ENCODE measurements at places on chromosomes 12 and 14.

DNA sequence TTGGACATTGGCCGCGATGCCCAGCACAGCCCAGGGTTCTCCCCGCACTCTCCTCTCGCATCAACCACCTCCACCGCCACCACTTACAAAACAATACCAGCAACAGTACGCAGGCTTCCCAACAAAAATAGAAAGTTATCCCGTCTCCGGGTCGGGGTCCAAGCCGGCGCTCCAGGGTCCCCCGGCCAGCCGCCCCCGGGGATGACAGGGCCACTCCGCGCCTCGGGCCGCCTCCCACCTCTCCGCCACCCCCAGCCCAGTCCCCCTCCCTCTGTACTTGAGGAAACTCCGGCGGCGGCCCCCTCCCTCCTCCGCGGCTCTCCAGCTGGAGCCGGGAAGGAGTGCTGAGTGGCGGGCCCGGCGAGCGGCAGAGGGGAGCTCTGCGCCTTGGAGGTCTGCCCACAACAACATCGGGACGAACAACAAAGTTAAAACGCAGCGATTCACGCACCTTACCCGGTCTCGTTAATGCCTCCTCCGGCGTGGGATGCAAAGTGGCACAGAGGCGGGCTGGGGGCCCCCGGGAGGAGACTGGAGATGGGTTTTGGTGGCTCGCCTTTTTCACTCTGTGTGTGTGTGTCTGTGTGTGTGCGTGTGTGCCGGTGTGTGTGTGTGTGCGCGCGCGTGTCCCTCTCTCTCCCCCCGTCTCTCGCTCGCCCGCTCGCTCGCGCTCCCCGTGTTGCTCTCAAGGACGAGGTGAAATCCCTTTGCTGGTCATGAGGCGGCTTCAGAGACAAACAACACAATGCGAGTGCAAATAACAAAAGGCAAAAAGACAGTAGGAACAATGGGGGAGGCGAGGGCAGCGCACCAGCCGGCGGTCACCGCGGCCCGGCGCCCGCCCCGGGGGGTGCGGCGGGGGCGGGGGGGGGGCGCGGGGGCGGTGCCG is 386.8 kb downstream of the BCAT1 start:
- DNase-seq = peak; percentile 33

GRCh38 chr12:120540445-120540844 is 6.3 kb downstream of the RNF10 start:
- DNase-seq = no peak

GRCh38 chr12:14394317-14395073 is 29.0 kb downstream of the ATF7IP start:
- DNase-seq = no peak

- no peak for DNase-seq
These were observed 83.6 kb upstream of the HECTD1 start for GRCh38 chr14:31291210-31291609.

DNA sequence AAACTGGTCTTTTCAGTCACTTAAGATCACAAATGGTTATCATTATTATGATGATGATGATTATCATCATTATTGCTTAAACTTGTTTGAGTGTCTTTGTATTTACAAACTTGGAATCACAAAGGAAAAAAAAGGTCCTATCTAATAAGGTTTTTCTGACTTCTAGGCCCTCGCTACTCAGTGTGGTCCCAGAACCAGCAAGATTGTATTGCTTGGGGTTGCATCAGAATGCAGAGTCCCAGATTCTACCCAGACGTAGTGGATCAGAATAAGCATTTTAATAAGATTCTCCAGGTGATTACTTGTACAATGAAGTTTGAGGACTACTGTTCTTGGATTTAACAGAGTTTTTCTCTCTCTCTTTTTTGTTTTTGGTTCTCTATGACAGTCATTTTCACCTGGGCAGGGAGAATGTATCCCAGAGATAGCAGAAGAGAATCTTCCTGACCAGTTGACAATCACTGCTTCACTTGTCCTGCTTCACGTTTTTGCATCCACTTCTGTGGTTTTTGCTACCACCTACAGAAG is 29.3 kb upstream of the PPP1R12A start:
- DNase-seq = no peak

DNA sequence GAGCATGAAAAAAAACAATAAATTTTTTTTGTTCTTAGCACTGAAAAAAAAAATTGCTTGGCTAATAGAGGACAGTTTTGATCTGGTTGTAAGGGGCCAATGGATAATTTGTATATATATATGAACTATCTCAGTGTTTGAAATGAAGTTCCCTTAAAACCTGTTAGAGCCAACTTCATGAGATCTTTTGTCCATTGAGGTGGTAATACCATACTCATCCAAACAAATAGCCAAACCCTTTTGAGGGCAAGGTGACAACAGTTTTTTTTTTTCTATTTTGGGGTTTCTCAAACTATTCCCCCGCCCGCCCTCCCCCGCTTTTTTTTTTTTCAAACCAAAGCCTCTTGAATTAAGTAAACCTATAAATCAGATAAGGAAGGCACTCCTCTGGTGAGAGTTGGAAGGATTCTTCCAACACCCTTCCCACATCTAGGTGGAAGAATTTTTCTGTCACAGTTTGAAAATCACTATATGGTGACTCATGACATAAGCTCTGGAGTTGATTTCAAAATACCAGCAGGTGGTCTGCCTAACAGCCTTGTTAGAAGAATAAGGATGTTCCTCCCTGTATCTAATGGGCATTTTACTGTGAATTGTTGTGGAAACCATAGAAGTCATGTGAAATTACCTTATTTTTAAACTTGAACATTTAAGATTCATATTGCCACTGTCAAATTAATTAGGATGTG is 10.2 kb downstream of the ARHGAP5 start:
- no peak for DNase-seq

DNA sequence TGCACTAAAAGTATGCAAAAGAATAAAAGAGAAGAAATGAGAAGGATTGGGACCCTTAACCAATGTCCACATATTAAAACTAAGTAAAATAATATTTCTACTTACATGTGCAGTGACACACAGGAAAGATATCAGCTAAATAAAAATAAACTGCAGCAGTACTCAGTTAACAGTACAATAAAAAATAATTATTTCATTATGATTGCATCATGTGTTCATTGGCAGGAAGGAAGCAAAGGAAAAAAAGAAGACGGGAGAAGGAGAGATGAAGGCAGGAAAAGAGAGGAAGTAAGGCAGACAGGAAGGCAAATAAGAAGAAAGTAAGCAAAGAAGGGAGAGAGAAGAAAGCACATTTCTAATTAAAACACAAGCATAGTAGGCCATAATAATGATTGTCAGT is 33.0 kb downstream of the RASSF9 start:
- no peak for DNase-seq

DNA sequence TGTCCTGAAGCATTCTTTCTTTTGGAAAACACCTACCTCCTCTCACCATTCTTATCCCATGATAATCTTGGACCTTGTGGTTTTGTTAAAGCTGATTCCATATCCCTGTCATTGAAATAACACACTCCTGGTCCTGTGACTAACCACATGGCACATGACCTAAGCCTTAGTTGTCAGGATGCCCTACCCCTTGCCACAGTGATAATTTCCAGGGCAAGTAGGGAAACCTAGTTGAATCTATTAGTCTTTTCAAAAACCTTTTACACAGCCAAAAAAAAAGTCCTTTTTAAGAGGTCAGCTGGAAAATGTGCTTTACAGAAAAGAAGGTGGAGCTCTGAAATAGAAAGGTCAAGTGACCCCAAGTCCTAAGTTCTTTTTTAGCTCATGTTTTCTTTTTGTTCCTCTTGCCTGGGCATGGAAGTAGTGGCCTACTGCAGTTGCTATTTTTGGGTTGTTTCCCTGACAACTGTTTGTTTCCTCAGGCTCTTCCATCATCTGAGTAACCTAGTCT is 608.4 kb downstream of the LRFN5 start:
- no peak for DNase-seq

DNA sequence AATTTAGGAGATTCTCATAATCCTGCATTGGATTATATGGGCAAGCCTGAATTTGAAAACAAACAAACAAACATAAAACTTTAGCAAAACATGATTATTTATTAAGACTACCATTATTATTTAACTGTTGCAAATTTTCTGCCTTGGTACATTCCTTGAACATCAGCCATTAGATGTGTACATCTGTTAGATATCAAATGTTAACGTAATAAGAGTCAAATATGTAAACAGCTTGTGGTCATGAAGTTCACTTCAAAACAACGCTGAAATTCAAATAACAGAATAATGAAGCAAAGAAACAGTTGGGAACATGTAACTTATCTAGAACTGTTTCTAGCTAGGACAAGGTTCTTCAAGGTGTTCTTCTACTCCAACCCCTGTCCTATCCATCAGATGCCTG is 14.3 kb upstream of the TMX1 start:
- no peak for DNase-seq
